Skeletal muscle cell (primary cell): ENCODE measurements at places on chromosomes 13 and 19.

- no peak for DNase-seq
Observed at GRCh38 chr19:50362656-50363424, 2.6 kb downstream of the NAPSA start.

DNA sequence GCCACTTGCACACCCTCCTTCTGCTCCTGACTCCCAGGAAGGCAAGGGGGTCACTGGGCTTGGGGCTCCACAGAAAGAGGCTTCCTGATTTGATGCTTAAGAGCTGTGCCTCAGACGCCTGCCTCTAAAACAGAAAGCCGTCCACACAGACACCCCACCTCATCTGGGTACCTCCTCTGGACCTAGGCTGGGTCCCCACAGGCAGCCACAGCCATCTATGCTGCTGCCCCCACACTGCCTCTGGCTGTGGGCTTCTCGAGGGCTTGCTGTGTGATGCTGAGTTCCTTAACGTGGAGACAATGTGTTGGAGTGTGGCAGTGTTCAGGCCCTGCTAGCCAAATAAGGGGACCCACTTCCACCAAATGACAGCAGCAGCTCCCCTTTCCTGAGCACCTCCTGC is 8.5 kb upstream of the ZSCAN22 start:
- no peak for DNase-seq

- no peak for DNase-seq
Observed at GRCh38 chr19:20151617-20152145, 15.3 kb upstream of the ZNF486 start.

GRCh38 chr19:16067205-16067938 is 8.9 kb upstream of the TPM4 start:
- DNase-seq: peak; percentile 54

- no peak for DNase-seq
Observed at GRCh38 chr13:31068119-31068423, 93.6 kb downstream of the HSPH1 start.

GRCh38 chr13:76775088-76775740 is 111.0 kb downstream of the KCTD12 start:
- DNase-seq: no peak

GRCh38 chr19:18477974-18478373 is 40.0 kb upstream of the ISYNA1 start:
- DNase-seq: no peak

DNA sequence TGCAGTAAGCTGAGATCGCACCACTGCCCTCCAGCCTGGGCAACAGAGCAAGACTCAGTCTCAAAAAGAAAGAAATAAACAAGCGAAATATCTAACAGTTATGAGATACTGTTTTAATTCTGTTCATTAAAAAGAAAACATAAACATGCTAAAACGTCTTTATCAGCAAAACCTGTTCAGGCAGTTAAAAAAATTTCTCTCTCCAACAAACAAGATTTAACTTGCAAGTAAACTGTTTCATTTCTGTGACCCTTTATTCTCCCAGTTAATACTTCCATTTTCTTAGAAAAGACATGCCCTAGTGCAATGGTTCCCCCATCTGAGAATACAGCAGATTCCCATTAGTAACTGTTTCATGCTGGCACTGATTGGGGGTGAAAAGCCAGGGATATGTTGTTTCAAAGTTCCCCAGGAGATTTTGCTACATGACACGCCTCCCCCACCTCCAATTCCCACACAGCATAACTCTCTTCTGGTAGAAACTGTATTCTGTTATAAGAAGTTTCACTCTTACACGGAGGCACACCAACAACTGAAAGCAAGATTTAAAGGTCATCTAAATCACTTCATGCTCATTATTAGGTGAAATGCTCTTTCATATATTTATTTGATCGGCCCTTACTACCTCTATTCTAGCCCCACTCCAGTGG is 24.4 kb downstream of the ELF1 start:
- no peak for DNase-seq

DNA sequence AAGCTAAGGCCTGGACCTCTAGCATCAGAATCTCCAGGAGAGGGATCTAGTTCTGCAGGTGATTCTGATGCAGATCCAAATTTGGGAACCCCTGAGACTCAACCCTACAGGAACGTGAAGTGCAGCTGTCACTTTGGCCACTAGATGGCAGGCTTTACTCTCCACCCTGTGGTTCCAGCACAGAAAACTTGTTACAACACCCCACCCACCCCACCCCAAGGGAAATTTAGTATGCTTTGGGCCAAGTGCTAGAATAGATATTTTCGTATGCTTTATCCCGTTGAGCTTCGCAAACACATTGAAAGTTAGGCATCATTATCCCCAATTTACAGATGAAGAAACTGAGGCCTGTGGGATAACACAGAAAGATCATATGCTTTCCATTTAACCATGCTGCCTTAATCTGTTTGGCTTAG is 232.0 kb downstream of the B3GLCT start:
- DNase-seq: no peak

- peak; percentile 100 for DNase-seq
Observed at GRCh38 chr13:87123987-87124784, 547.0 kb upstream of the SLITRK5 start.

GRCh38 chr19:34274284-34274826 is 20.0 kb downstream of the GARRE1 start:
- DNase-seq: no peak

- no peak for DNase-seq
Observed at GRCh38 chr19:53947624-53948023, 15.1 kb upstream of the CACNG8 start.

DNA sequence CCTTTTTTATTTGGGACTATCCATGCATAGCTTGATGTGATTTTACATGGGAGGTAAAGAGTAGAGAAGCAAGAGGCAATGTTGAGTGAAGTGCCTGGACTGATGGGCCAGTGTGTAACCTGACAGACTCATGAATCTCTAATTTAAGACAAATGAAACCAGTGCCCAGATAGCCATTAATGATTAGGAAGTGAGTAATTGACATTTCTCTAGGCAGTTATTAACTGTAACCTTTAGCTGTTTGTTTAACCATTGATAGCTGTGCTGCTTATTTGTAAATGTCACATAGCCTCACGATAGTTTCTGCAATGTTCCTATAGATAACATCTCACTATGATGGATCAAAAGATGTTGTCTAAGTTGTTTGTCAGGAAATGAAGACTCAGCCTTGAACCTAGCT is 1047.5 kb upstream of the SPRY2 start:
- DNase-seq: no peak

DNA sequence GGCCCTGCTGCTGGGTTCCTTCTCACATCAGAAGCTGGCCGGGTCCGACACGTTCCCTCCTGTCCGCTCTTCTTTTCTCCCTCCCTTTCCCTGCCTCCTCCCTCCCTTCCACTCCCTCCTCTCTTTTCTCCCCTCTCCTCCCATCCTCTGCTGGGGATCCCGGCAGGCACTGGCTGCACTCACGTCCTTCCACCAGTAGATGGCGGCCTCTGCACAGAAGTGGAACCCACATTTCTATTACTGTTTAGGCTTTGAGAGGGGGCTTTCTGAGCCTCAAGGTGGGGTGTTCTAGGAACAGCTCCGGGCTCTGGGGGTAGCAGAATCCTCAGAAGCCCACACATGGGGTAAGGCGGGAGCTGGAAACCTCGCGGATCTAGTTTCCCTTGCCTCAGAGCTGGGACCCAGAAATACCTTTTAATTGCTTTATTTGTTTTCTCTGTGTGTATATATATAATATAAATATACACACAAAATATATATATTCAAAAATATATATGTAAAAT is 294.2 kb downstream of the ZNF536 start:
- no peak for DNase-seq

DNA sequence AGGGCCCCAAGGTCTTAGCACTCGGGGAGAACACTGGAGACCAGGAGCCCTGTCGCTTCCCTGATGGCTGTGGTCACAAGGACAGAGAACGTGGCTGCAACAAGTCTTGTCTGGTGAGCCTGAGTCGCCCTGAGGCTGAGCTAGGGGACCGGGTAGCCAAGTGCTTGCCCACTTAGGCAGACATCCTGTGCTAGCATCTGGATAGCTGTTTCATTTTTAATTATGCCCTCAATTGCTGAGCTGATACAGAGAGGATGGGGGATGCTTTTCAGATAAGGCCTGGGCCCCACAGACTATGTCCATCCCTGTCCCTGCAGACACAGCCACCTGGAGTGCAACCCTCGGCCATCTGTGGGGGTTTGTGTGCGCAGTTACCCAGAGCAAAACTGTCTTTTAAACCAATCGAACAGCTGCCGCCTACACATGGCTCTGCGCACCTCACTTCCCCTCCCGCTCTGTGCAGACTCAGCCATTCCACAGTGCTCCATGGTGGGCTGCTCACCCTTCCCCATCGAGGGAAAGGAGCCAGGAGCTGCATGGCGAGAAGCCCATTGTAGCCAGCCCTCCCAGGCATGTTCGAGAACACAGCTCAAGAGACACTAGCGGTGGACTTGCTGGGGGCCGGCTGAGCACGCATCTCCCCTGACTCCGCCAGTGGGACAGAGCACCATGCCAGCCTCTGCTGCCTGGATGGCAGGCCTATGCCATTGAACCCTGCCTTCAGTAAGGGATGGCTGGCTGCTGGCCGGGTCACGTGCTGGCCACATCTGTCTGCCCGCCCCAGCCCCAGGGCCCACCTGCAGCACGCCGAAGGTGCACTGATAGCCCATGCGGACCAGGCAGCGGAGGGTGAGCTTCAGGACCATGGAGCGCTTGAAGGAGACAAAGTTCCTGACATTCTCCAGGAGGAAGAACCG is 19.4 kb upstream of the EIF3G start:
- DNase-seq: no peak

GRCh38 chr13:110557610-110558305 is 3.8 kb downstream of the RAB20 start:
- DNase-seq: no peak

- DNase-seq: no peak
Observed at GRCh38 chr13:62908321-62908720, 1492.7 kb upstream of the PCDH20 start.

- DNase-seq: no peak
Observed at GRCh38 chr19:16385821-16386220, 61.2 kb downstream of the KLF2 start.

DNA sequence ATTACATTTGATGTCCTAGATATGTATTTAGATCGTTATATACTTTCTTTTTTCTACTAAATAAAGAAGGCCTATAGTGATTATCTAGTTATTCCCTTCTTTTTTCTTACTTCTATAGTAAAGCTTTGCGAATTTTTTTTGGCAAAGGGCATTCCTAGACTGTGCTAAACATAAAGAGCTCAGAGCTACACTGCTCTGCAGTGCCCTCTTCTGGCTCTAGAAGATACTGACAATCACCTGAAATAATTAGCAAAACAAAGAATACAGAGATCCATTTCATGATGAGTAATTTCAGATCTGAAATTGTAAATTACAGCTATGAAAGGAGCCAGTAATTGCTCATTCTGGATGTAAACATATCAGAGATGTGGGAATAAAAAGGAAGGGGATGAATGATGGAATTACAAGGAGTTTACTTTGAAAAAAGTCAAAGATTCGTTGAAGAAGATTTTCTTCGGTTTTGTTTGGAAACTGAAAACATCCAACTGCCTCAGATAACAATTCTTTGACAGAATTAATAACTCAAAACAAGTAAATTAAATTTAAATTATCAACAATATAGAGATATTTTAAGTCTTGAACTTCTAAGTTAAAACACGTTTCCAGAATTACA is 288.5 kb downstream of the NALCN start:
- DNase-seq: no peak

- DNase-seq: no peak
Observed at GRCh38 chr13:106314417-106314816, 221.0 kb downstream of the EFNB2 start.

DNA sequence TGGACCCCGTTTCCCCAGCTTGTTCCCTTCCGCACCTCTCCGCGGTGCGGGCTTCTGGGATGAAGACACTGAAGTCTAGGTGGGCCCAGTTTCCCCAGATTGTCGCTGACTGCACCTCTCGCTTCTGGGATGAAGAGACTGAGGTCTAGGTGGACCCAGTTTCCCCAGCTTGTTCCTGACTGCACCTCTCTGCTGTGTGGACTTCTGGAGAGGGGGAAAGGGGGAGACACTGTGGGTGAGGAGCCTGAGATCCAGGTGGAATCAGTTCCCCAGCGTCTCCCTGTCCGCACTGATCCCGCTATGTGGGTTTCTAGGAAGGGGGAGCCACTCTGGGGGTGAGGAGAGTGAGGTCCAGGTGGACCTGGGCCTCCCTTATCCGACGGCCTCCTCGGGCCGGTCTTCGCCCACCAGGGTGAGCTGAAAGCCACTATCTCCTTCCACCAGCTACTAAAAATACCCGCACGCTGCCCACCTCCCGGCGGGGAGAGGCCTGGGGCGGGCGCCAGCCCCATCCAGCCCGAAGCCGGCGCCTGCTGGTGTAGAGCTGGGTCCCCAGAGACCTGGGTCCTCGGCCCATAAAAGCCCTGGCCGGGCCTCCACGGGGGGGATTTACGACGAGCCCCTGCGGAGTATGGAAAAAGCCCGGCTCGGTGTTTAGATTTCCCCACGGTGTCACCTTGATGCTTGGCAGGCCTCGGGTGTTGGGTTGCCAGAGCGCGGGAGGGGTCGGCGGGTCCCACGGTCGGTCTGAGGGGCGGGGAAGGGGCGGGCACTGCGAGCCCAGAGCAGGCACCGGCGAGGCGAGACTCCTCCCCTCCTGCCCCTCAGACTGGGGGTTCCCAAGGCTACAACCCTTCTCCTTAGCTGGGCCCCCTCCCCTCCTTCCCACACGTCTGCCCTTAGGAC is 10.6 kb downstream of the FUT6 start:
- no peak for DNase-seq

- no peak for DNase-seq
Observed at GRCh38 chr13:76853921-76854608, 32.1 kb downstream of the KCTD12 start.

DNA sequence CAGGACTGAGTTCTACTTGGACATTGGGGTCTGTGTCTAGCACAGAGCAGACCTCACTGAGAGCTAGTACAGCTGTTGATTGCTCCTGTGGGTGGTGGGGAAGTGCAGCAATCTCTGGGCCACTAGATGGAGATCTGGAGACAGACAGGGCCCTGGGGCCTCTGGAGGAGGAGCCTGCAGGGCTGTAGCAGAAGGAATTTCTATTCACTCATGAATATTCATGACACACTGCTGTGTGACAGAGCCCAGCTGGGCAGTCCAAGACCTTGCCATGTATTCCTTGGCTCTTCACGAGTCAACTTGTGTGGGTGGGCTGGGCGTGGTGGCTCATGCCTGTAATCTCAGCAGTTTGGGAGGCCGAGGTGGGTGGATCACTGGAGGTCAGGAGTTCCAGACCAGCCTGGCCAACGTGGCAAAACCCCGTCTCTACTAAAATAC is 37.5 kb downstream of the SUGP2 start:
- DNase-seq: peak; percentile 42

DNA sequence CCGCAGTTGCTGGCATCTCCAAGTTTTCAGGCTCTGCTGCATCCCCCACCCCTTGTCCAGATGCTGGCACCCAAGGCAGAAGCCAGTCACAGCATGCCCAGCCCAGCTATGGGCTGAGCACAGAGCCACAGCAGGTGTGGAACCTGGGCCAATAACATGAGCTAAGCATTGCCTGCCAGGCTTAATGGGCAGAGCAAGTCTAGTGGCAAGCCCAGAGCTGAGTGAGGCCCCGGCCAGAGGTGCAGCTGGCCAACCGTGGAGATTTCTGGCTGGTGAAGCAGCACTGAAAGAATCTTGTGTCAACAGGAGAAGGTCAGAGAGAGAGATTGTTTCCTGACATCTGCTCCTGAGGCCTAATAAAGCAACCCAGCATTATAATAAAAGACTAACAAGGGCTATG is 111.0 kb downstream of the B3GLCT start:
- no peak for DNase-seq
